Upper lobe of left lung (tissue), 6 donors: ENCODE measurements at places on chromosomes 12 and 14. TPM values are rescaled to one million over a fixed set of nuclear protein-coding genes. Genes with fewer than 3 reads are reported as not detected.
A peak's percentile ranks its signal among the peaks of the same experiment; 100 is the strongest.

DNA sequence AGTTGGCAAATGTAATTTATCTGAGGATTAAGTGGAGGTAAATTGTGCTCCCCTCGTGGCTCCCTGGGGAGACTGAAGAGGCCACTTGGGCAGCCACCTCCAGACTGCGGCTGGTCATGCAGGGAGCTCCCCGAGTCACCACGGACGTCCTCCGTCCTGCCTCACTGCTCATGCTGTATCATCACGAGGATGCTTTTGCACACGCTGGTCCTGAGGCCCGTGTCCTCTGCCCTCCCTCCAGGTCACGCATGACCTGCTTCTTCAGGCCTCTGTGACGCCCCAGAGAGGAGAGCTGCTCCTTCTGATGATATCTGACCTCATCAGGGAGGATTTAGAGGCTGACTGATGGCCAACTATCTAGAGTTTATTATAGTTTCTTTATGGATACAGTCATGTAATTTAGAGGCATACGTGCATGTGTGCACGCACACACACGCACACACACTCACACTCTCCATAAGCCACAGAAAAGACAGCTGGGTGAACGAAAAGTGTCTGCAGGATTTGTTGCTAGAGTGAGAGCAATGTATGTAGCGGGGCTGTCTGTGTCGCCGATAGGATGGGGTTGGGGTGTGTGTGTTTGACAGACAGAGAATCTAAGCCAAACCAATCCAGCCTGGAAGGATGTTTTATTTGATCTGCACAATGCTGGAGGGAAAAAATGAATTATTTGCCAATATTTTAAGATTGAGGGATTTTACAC is 160.0 kb downstream of the ADGRD1 start:
- peaks cover 5% of the 10 kb centered on the region for H3K4me1 ChIP-seq
- DNase-seq = peak; percentile 36
- H3K4me3 ChIP-seq = no peak overlapping the region
- H3K36me3 ChIP-seq = peaks cover 8% of the 10 kb centered on the region
- no peaks in the 10 kb centered on the region for H3K27me3 ChIP-seq
- no peak overlapping the region for H3K27ac ChIP-seq

DNA sequence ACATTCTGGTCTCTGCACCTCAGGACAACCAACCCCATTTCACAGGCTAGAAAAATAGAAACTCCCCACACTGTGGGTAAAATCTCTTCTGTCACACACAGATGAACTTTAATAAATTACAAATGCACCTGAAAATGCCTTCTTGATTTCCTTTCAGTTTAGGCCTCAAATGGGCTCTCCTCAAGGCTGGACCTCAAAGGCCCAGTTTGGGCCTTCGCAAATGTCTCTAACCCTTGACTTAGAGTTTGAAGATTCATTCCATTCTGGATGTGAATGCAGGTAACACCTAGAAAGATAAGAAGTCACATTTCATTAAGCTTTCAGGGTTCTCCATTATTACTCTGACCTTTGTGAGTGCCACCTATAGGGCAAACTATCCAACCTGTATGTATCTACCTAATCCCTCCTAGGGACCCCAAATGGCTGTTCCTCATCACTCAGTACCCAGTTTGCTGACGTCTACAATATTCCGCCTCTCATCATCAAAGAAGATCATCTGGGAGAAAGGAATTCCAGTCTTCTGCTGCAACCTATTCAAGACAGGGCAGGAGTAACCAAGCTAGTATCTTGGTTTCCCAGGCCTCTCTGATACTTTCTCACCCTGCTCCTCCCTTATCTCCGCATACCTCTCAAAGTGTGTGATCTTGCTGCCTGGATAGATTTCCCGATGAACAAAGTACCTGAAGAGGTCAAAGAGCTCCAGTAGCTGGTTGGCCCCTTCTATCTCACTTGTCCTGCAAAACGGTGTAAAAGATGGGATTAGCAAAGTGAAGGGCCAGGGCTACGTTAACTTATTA is 776 bp upstream of the CHMP4A start:
- H3K27ac ChIP-seq = peak overlapping the region; percentile 98
- peaks cover 23% of the 10 kb centered on the region for H3K36me3 ChIP-seq
- peaks cover 46% of the 10 kb centered on the region for H3K4me1 ChIP-seq
- H3K4me3 ChIP-seq = peak overlapping the region; percentile 64
- no peak for DNase-seq

Gene RNF212B
- not detected for total RNA-seq

Gene CIT
- total RNA-seq = 97.1 TPM

- H3K36me3 ChIP-seq = peaks cover 43% of the 10 kb centered on the region
- H3K4me3 ChIP-seq = no peak overlapping the region
These were observed 20.3 kb downstream of the KNTC1 start for GRCh38 chr12:122547330-122547729.

Gene CYP27B1
- 5.2 TPM for total RNA-seq

GRCh38 chr12:15154103-15154502 is 67.1 kb downstream of the RERG start:
- H3K4me1 ChIP-seq = no peaks in the 10 kb centered on the region
- no peaks in the 10 kb centered on the region for H3K36me3 ChIP-seq
- no peak for DNase-seq
- H3K27me3 ChIP-seq = no peaks in the 10 kb centered on the region
- no peak overlapping the region for H3K4me3 ChIP-seq
- H3K27ac ChIP-seq = no peak overlapping the region

- no peaks in the 10 kb centered on the region for H3K4me1 ChIP-seq
- DNase-seq = no peak
- H3K27ac ChIP-seq = no peak overlapping the region
- H3K4me3 ChIP-seq = no peak overlapping the region
These were observed 104.1 kb downstream of the IGF1 start for GRCh38 chr12:102376181-102376747.

GRCh38 chr12:132638541-132639408 is 20.2 kb downstream of the P2RX2 start:
- no peak overlapping the region for H3K4me3 ChIP-seq
- DNase-seq = no peak
- H3K27ac ChIP-seq = no peak overlapping the region
- no peaks in the 10 kb centered on the region for H3K4me1 ChIP-seq
- peaks cover 56% of the 10 kb centered on the region for H3K36me3 ChIP-seq
- no peaks in the 10 kb centered on the region for H3K27me3 ChIP-seq

Gene LRP1-AS
- not detected for total RNA-seq

Gene KRT2
- total RNA-seq = not detected

Gene ZC3H10
- total RNA-seq = 4.4 TPM
